ENCODE measurements at places on chromosomes 11 and 22. TPM values are rescaled to one million over a fixed set of nuclear protein-coding genes. Genes with fewer than 3 reads are reported as not detected.
A peak's percentile ranks its signal among the peaks of the same experiment; 100 is the strongest.

- no peak for DNase-seq
These were observed 17.1 kb downstream of the SC5D start for GRCh38 chr11:121309688-121310087.

GRCh38 chr11:45073685-45074141, 72.7 kb upstream of the PRDM11 start:
- DNase-seq, result no peak

- no peak for DNase-seq
These were observed 6.7 kb upstream of the ARL14EP start for GRCh38 chr11:30316237-30316636.

DNA sequence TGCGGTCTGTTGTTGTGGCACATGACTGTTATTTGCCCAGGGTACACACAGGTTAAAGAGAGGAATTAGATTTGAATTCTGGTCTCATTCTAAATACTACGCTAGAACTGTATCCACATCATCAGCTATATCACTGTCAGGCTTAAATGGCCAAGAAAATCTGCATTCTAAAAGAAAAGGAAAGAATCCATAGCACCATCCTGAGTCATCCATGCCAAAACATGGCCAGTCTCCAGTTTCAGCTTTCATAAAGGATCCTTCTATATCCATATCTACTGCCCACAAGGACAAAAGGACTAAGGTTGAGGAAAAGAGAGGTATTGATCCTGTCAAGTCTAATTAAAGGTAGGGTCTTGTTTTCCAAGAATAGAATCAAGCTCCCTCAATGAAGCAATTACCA, 73.6 kb upstream of the GDPD4 start:
- DNase-seq, result no peak

DNA sequence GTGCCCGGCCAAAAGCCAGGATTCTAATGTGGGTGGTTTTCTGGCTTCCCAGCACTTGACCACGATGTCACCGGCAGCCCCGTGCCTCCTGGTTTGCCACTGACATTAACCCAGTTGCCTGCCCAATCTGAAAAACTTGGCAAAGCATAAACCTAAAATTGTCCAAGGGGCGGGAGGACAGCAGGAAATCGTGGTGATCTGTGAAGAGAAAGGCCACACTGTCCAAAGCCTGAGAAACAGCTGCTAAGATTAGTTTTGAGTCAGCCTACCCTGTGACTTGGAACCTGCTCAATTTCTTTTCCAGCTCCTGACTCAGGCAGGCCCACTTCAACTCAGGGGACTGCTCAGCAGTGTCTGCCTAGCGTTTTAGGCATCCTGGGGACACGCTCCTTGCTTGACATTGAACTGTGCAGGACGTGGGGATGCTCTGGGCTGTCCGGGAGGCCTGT, 8.2 kb upstream of the F2 start:
- peak; percentile 72 for DNase-seq

- no peak for DNase-seq
These were observed 14.2 kb downstream of the ZBTB44 start for GRCh38 chr11:130300567-130300966.

GRCh38 chr22:45546333-45547015, 43.8 kb downstream of the FBLN1 start:
- no peak for DNase-seq

- no peak for DNase-seq
These were observed 76.2 kb upstream of the VPREB1 start for GRCh38 chr22:22168190-22168940.

- no peak for DNase-seq
These were observed 3.0 kb upstream of the PACSIN3 start for GRCh38 chr11:47189100-47189834.

DNA sequence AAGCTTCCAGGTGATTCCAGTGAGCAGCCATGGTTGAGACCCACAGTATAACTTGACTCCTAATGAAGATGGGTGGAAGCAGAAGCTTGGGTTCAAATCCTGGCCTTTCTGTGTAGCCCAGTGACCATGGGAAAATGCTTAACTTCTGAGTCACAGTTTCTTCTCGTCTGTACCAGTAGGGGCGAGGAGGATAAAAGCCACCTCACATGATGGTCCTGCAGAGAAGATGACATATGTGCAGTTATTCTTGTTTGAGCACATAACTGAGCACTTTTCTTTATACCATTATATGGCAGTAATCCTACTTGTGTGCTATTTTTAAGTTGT, 4.9 kb downstream of the TMEM109 start:
- no peak for DNase-seq

DNA sequence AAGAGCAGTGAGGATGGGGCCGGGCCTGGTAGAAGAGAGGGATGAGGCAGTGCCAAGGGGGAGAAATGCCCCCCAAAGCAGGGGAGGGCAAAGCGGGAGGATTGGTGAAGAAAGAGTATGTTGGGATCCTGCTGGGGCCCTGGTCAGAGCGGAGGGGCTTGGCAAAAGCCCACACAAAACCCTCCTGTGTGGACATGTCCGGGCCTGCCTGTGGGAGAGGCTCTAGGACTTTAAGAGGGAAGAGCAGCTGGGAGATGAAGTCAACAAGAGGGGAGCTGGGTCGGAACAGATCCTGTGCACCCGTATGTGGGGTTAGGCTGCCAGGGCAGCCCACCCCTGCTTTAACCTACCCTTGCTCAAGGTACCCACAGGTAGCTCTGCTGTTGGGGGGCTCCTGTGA, 25.8 kb downstream of the ART5 start:
- DNase-seq, result no peak

DNA sequence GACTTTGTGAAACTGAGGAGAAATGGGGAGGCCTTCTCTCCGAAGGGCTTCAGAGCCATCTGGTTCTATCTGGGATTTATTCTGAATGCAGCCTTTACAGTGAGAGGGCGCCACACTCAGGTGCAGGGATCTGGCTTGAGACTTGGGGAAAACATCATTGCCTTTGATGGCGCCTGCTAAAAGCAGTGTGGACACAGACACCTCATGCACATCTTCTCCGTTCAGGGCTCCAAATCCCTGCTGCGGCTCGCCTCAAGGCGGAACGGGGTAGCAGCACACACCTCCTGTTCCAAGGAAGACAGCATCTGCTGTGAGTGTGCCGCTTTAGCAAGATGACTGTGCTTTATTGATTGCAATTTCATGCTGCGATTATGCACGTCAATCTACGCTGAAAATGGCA, 37.1 kb upstream of the OLFML1 start:
- DNase-seq, result no peak

DNA sequence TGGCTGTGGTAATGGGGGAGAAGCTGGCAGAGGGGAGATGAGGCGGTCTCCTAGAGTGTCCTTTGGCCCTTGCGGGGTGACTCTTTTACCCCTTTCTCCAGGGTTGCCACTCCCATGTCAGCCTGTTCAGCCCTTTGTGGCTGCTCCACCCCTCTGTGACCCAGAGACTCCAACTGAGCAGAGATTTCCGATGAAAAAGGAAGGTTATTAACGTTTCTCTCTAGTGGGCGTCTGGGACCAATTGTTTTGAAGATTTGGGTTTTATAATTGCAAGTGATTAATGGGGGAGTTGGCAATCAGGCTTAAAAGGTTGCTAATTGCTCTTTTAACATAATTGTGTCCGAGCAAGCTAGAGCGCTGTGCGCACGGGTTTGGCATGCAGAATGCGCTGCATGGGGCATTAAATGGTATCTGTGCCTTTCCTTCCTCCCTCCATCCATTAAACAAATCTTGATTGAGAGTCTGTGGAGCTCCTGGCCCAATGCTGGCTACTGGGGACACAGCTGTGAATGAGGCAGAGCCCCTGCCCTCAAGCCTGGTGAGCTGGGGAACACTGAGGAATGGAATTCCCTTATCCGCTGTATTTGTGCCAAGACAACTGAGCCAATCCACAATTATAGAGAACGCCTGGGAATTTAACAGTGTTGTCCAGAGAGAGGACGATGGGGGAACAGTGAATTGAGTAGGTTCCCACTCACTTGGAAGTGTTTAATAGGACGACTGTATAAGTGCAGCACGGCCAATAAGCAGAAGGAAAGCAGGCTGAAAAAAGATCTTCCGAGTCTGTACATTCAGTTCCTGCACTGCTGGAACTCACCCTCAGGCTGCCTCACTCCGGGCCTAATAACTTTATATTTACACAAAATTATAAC, 295.9 kb downstream of the MIAT start:
- DNase-seq, result no peak

DNA sequence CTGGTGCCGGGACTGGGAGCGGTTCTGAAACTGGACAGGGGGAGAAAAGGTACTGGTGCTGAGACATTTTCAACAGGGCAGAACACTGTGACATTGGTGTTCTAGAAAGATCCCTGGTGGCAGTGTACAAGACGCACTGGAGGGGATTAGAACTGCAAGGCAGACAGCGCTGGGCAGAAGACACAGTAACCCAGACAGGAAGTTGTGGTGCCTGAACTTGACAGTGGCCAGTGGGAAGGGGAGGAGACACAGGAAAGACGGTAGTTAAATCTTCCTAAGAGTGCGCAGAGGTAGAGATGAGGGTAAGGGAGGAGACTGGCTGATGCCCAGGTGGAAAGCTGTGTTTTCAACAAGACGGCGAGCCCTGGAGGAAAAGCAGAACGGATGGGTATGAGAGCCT, 24.5 kb downstream of the FAM227A start:
- DNase-seq, result no peak

GRCh38 chr11:63868399-63869064, 29.6 kb downstream of the MARK2 start:
- no peak for DNase-seq

GRCh38 chr11:72676861-72677341, 2.7 kb upstream of the PDE2A start:
- peak; percentile 80 for DNase-seq

PHETA2 gene
- 4.2 TPM for total RNA-seq

RPS6KA4 gene
- 14.6 TPM for total RNA-seq

SHANK2 gene
- 0.11 TPM for total RNA-seq

TTC36 gene
- total RNA-seq, result 0.30 TPM

OR52E8 gene
- total RNA-seq, result not detected

PRAME gene
- total RNA-seq, result not detected

All from Right ventricle myocardium superior (tissue), 1 donor.